ENCODE measurements at places on chromosomes 5 and 9.

- DNase-seq: no peak
These were observed 17.8 kb downstream of the SLC38A9 start for GRCh38 chr5:55694152-55694830.

- no peak for DNase-seq
These were observed 26.2 kb downstream of the INVS start for GRCh38 chr9:100125236-100125635.

GRCh38 chr9:124311283-124311682 lies 53.5 kb downstream of the NEK6 start:
- no peak for DNase-seq

GRCh38 chr9:13942695-13943094 lies 371.2 kb downstream of the NFIB start:
- DNase-seq: peak; percentile 77

DNA sequence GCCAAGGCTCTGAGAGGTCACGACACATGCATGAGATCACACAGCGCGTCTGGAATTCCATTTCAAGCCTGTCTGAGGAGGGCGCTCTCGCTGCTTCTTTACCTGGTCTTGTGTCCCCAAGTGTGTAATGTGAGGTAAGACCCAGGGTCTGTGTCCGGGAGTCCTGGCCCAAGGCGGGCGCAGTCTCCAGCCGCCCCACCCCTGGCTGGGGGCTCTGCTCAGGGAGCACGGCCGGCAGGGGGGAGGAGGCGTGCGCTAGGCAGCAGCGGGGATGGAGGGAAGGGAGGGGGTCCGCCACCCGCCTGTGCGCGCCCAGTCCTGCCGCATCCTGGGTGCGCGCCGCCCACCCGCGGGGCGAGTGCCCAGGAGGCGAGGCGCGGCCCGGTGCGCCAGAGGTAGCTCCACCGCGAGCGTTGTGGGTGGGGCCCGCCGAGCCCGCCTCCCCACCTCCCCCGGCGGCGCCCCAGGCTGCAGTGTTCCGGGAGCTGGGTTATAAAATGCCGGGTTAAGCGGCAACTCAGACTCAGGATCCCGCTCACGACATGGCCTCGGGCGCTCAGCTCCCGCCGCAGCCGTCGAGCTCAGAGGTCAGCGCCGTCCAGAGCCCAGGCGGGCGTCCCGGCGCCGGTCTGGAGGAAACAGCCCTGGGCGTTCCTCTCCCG lies at the start of gene CCNI2:
CCNI2 (plus strand) TSS at position 473 of the 662 bp plus-strand sequence; CDS start at position 543, 70 bp downstream.
- DNase-seq: no peak

DNA sequence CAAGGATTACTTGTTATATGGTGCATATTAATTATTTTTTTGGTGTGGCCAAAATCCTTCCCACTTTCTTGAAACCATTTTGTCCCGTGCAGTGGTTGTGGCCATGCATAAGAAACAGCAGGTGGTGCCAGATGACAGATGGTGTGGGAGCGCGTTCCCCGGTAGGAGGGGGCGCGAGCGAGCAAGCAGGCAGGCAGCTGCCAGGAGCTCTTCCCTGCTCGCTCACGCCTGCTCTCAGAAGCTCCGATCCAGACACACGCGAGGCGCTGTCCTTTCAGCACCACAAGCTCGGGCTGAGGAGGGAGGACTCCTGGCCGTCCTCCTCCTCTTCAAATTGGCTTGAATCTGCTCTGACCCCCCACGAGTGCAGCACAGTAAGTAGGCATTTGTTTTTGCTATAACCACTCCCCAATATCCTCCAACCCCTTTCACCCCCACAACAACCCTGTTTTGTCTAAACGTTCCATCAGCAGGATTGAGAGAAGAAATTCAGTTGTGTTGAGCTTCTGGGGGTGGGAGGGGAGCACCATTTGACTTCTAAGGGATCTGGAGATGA lies at the start of gene NSG2:
NSG2 (plus strand) TSS at position 237 of the 556 bp plus-strand sequence. CDS start 1,050 bp downstream, outside the sequence.
- peak; percentile 19 for DNase-seq

- no peak for DNase-seq
These were observed 10.2 kb downstream of the CMYA5 start for GRCh38 chr5:79699763-79700400.

DNA sequence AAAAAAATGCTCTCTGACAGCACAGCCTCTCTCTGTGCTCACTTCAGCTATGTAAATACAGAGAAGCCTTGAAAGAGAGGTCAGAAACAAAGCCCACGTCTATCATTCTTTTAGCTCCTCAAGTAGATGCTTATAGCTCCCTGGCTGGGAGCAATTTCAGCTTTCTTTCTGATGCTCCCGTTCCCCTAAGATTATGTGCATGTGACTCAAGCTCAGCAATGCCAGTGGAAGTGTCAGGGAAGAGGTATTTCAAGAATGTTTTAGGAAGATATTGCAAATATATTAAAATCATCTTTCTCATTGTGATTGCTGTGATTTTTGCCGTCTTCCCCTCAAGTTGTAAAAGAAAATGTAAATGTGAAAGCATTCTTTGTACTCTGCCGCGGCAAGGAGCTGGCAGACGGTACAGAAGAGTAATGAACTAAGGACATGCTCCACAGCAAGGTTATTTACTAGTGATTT lies 1353.7 kb upstream of the ACO1 start:
- DNase-seq: no peak

DNA sequence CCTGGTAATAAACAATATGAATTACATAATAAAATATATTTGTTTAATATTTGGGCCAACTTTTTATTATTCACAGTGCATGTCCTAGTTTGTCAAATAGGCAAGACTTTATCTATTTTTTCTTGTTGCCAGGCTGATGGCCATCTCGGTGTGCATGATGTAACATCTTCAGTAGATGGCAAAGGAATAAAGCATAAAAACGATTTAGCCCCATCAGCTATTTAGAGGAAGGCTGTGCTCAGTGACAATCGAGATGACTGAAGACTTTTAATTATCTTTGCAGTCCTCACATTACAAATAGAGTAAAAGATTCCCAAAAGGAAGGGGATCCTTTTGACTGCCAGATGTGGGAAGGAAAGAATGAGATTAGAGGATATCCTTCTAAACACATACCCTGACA lies 358.5 kb downstream of the PTPRD start:
- DNase-seq: no peak

DNA sequence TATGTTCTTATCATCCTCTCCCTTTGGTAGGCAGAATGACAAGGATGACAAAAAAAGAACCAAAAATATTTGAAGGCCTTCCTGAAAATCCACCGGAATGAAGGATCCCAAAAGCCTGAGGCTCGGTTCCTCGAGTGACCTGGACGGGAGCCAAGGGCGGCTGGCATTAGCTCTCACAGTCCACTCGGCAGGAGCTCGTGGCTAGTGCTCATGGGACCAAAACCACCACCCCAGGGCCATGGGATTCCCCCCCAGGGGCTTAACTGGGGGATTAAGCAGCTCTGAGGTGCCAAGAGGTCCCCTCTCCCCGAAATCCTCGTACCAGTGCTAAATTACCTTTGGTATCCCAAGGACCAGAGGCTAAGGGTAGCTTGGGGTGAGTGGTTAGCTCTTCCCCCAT lies 586 bp upstream of the PDZD2 start:
- no peak for DNase-seq

- DNase-seq: no peak
These were observed 4.0 kb downstream of the LTC4S start for GRCh38 chr5:179797741-179798140.

DNA sequence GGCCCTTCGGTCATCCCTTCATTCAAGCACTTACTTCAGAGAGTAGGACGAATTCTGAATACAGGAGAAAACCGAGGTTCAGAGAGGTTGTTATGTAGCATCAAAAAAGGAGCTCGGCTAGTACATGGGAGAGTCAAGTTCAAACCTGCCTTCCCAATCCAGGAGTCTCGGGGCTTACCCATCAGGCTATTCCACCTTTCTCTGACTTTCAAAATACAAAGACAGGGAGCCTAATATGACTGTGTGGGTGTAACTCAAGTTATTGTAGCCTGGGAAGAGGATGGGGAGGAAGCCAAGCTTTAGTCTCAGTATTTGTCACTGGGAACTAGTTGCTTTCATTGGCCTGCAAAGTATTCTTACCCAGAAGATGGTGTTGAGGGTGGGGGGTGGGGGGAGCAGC lies 274.8 kb upstream of the PANK3 start:
- no peak for DNase-seq

DNA sequence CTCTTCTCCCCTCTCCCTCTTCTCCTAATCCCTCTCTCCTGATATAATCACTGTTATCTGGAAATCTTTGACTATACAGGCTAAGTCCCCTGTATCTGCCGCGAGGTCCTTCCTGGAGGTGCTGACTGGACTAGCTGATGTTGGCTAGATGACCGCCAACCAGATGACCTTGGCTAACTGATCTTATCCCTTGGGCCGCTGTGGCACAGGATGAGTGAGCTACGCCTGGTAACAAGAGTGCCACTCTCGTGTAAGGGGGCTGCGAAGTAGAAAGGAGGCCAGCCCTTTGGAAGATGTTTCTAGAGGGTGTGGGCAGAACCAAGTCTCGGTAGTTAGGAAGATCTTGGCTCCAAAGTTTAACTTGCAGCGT lies 345 bp upstream of the PRRC1 start:
- DNase-seq: no peak

DNA sequence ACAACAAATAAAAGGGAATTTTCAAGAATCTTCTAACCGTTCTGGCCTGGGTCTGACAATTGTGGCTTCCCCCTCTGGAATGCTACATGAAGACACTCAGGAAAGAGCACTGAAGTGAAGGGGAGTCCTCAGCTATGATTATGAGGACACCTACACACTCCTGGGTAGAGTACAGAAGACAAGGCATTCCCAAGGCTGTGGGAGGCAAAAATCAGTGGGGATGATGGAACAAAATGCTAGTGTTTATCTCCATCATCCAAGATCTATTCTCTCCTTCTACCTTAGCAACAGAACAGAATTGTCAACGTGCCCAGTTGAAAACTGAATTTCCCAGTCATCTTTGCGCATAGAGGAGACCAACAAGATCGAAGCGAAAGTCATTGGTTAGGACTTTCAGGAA lies 130.1 kb upstream of the LARP1 start:
- DNase-seq: no peak

- DNase-seq: no peak
These were observed 140.0 kb downstream of the MUSK start for GRCh38 chr9:110808599-110808980.

DNA sequence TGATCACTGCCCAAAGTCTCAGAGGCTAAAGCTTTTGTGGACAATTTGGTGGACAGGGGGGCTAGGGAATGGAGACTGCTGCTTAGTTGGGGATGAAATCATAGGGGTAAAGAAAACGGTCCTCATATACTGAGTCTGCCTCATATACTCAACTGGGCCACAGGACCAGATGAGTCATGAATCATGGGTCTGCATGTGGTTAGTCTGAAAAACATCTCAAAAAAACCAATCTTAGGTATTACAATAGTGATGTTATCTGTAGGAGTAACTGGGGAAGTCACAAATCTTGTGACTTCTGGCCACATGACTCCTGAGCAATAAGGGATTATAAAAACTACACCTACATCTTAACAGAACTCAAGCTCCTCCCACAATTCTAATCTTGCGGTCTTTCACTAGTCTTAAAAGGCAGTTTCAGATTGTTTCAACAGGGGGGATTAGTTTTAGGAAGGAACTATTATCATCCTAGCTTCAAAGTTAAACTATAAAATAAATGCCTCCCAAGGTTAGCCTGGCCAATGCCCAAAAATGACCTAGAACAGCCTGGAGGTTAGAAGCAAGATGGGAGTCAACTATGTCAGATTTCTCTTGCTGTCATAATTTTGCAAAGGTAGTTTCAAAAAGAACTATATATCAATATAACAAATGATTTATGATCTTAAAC lies 17.5 kb downstream of the TMEM161B start:
- no peak for DNase-seq

- DNase-seq: no peak
These were observed 72.2 kb downstream of the CWC27 start for GRCh38 chr5:64840958-64841357.

- no peak for DNase-seq
These were observed 54.9 kb upstream of the RPL26L1 start for GRCh38 chr5:172904312-172904642.

- no peak for DNase-seq
These were observed 46.3 kb downstream of the DROSHA start for GRCh38 chr5:31485376-31486207.

DNA sequence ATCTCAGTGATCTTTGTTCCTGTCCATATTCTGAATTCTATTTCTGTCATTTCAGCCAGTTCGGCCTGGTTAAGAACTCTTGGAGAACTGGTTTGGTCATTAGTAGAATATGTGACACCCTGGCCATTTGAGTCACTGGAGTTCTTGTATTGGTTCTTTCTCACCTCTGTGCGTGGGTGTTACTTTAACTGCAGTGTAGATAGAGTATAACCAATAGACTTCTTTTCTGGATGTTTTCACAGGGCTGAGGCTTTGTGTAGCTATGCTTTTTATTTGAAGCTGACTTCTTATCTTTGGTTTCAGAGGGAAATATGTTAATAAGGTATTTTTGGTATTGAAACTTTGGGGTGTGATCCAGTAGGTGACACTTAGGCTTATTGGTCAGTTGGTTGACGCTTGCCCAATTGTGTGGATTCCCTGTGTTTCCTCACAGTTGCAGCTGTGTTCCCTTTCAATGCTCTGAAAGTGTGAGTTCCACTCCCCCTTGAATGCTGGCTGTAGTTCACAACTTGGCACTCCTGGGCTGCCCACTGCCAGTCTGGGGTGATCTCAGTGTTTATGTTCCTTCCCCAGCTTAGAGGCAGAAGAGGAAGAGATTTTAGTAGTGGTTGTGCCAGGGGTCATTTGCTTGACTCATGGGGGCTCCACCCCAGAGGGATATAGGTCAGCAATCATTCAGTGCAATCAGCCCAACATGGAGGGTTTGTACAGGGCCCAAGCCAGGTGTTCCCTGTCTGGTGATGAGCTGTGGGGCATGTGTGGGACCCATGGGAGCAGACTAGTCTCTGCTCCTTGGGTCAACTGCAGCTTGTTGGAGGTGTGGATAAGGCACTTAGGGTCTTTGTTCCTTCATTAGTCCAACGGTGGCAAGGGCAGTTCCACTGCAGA lies 34.9 kb upstream of the TEK start:
- no peak for DNase-seq

DNA sequence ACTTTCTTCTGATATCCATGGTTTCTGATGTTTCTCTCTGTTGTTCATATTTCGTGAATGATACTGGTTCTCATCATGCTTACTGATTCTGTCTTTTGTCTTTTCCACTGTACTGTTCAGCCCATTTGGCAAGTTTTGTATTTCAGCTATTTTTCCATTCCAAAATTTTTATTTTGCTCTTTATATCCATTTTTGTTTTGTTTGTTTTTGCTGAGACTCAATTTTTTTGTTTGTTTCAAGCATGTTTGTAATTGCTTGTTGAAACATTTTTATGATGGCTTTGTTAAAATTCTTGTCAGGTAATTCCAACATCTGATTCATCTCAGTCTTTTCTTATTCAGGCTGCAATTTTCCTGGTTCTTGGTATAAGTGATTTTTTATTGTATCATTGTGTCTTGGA lies 64.0 kb downstream of the ERCC6L2 start:
- no peak for DNase-seq

- no peak for DNase-seq
These were observed 1.3 kb upstream of the HABP4 start for GRCh38 chr9:96448546-96449170.
